ENCODE measurements at places on chromosomes 3 and 15.

DNA sequence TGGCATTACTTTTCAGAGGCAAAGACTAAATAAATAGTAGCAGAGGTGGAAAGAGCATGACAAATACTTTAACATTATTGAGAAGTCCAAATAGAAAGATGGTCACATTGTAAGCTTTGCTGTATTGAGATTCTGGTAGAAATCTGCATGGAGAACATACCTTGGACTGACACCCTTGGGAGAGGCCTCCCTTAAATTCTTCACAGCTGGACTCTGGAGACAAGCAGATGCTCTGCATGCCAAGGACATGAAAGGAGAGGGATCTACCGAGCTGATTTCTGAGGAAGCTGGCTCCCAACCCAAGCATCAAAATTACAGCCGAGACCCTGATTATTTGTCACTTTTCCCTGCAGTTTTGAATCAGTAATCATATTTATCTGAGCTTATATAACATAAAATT is 212.5 kb upstream of the COL8A1 start:
- no peak for DNase-seq

GRCh38 chr15:88450125-88450798 is 16.9 kb downstream of the MRPL46 start:
- peak; percentile 64 for DNase-seq

DNA sequence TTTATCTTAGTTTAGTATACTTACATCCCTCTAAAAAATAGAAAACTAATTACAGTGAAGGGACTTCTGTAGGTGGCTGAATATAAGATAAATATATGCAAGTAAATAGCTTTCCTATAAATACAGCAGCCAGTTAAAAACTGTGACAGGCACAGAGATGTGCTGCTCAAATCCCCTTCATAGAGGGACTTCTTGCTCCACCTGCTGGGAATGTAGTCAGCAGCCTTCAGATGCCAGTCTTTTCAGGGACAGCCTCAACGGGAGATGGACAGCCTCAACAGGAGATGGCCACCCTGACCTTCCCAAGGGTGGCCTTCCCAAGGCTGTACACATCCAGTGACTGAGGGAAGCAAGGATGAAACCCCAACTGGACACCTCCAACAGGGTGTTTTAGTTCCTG is 15.7 kb upstream of the PRR23E start:
- peak; percentile 82 for DNase-seq

DNA sequence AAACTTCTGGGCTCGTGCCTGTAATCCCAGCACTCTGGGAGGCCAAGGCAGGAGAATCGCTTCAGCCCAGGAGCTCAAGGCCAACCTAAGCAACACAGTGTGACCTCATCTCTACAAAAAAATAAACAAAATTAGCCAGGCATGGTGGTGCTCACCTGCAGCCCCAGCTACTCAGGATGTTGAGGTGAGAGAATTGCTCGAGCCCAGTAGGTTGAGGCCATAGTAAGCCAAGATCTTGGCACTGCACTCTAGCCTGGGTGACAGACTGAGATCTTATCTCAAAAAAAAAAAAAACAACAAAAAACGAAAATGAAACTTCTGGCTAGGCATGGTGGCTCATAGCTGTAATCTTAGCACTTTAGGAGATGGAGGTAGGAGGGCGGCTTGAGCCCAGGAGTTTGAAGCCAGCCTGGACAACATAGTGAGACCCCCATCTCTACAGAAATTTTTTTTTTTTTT is 53.7 kb downstream of the PIK3CB start:
- no peak for DNase-seq

DNA sequence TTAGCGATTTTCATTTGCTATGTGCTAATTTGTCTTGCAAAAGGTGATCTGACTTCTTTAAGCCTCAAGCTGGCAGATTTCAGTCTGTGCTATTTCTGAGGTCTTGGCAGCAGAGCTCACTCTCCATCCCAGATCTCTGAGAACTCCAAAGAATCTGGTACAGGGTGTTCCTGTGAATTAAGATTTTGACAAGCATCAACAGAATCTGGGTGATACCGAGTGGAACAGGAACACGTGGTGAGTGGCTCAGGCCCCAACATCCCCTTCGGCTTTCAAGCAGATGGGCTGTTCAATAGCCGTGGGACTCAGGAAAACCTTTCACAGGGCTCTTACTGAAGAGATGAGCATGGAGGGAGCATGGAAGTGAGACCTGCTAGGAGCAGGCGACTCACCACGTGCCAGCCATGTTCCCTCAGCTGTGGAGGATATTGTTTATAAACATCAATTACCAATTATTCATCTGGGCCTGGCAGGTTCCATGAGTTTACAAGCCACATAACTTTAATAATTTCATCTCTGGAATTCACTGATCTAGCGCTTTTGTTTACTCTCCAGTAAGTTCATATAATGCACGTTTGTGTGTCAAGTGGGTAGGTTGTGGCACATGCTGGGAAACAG is 103.4 kb upstream of the SELENOK start:
- no peak for DNase-seq

DNA sequence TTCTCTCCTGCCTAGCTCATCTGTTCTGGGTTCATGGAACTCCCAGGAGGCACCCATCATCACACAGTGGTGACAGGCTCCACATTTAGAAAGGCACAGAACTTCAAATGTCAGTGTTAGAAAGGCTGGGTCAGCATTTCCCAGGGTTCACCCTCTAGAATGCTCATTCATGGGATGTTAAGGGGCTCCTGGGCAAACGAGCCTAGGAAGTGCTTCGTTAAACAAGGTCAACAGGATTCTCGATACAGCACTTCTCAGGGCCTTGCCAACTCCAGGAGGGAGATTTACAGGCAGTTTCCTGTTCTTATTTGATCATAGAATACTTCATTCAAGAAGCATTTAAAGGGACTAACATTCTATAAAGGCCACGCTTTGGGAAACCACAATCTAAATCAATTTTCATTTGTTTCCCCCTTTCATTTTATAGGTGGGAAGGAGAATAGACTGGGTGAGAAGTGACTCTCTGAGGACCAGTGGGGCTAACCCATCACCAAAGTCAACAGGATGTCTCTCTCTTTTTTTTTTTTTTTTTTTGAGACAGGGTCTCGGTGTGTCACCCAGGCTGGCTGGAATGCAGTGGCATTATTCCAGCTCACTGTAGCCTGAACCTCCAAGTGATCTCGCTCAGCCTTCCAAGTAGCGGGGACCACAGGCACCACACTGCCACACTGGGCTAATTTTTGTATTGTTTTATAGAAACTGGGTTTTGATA is 14.3 kb downstream of the IGDCC4 start:
- no peak for DNase-seq

- no peak for DNase-seq
Observed at GRCh38 chr3:64623125-64623524, 64.7 kb downstream of the ADAMTS9 start.

GRCh38 chr15:62938825-62939224 is 103.7 kb upstream of the TPM1 start:
- DNase-seq: no peak

DNA sequence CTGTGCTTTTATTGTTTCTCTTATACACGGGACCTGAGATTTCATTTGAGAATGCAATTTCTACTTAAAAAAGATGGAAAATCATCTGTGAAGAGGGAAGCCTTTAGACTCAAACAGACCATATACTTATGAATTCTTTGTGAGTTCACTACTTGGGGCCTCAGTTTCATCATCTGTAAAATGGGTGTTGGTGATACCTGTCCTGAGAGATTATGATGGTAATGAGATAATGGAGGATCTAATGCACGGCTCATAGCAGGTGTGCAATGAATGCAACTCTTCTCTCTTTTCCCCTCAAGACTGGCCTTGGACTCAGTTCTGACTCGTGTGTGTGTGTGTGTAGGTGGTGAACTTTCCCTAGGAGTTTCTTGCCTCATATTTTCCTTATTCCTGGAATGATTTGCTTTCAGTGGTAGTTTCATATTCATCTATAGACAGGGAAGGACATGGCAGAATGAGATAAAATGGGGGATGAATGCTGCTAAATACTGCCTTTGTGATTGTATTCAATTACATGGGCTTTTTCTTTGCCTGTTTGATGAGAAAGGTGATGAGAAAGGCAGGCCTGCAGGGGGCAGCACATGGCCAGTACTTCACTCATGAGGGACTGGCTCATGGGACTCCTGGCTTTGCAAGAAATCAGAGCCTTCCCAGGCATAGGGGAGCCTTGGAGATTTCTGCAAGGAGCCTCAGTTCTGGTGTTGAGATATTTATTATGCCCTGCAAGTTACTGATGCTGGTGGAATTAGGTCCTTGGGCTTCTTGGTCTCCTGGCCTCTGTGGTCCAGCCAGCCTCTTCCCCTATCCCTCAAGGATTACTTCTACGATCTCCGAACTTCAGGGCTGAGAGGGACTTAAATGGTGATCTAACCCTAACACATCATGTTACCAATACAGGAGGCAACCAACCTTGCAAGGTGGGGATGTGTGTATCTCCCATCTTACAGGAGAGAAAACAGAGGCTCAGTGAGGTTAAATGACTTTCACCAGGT is 70.7 kb downstream of the RPLP1 start:
- peak; percentile 43 for DNase-seq

- no peak for DNase-seq
Observed at GRCh38 chr3:88987776-88988175, 119.6 kb upstream of the EPHA3 start.

GRCh38 chr3:36944641-36945270 is at the start of gene TRANK1:
TRANK1 (minus strand) TSS chr3:36945054; CDS start chr3:36944809, 245 bp downstream.
- DNase-seq: no peak

DNA sequence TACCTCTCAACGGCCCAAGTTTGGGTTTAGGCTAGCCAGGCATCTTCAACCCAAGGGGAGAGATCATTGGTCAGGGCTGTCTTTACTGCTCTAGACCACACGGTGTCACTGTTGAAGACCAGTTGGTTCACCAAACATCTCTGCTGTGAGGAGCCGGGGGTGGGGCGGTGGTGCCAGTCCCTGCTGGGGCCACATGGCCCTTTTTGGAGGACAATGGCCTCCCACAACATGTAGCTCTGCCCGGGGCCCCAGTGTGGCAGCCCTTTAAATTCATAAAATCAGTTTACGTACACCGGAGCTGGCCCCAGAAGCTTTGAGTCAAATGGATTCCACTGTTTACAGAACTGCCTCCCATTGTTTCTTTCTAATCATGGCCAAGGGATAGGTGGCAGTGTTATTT is 19.1 kb upstream of the TM4SF18 start:
- DNase-seq: peak; percentile 84

DNA sequence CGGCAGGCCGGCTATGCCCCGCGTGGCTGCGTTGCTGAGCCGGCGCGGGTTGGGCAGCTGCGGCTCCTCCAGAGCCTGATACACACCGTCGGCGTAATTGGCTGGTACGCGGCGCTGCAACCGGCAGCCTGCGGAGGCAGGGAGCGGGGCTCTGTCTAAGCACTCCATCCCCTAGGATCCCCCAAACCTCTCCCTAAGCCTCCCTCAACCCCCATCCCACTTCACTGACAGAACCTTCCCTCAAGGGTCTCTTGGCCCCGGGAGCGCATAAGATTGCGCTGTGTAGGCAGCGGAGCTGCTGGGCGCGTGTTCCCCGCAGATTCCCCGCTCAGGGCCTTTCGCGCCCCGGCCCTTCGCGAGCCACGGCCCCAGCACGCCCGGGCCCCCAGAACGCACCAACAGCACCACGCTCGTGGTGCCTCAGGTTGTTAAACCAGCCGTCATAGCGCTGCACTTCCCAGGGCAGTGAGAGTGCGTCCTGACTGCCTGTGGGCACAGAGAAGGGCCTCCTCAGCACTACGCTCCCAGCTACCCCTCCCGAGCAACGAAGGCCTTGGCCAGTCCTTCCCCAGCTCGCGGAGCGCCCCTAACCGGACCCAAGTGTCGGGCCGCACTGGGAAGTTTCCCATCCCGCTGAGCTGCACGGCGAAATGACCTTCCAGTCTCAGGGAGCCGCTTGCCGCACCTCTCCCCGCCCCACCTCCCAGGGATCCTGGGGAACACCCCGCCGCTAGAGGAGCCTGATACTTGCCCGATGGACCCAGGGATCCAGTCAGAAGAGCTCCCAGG is 1.2 kb downstream of the DUOX2 start:
- no peak for DNase-seq

DNA sequence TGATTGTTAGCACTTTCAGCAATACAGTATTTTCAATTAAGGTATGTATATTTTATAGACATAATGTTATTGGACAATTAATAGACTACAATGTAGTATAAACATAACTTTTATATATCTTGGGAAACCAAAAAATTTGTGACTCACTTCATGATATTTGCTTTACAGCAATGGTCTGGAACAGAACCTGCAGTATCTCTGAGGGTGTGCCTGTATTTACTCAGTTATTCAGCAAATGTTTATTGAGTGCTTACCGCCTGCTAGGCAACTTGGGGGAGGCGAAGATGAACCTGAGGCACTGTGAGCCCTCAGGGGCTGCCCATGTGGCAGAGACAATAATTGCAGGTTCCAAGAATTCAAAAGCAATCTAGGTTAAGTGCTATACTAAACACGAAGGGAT is 144.8 kb downstream of the GABRB3 start:
- peak; percentile 14 for DNase-seq

- DNase-seq: no peak
Observed at GRCh38 chr15:76140074-76140464, 80.3 kb downstream of the TMEM266 start.

GRCh38 chr3:126208182-126208581 is 27.8 kb upstream of the ALDH1L1 start:
- DNase-seq: no peak

GRCh38 chr3:136110481-136110880 is 85.7 kb downstream of the MSL2 start:
- no peak for DNase-seq

- DNase-seq: no peak
Observed at GRCh38 chr3:18586076-18586475, 160.9 kb upstream of the SATB1 start.

DNA sequence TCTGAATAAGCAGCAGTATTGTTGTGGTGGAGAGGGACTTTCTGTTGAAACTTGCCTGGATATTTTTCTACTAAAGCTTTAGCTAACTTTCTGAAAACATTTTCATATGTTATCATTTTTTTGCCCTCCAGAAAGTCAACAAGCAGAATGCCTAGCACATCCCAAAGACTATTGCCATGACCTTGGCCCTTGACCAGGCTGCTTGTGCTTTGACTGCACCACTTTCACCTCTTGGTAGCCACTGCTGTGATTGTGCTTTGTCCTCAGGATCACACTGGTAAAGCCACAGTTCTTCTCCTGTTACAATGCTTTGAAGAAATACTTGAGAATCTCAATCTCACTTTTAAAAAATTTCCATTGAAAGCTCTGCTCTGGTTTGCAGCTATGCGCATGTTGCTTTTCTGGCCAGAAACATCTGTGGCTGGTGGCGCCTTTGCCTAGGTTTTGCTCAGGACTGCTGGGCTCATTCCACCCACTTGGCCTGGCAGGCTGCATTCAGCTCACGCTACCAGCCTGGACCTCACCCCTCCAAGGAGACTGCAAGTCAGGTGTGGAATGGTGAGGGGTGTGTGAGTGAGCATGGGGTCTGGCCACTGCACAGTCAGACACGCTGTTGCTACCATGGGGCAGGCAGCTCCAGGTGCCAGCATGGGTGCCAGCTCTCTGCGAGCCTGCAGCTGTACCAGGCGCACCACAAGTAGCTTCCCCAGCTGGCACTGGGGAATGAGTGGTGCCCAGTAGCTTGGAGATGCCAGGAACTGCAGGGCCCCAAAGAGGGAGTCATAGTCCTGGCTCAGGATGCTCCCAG is 89.8 kb upstream of the TNFSF10 start:
- DNase-seq: no peak

- DNase-seq: no peak
Observed at GRCh38 chr3:67882981-67883380, 228.6 kb upstream of the SUCLG2 start.

All from T47D (cell line).